Lower lobe of right lung (tissue), 2 donors: ENCODE measurements at places on chromosomes 6 and 20.

GRCh38 chr6:142871910-142872331 is 73.1 kb downstream of the HIVEP2 start:
- no peaks in the 10 kb centered on the region for H3K27me3 ChIP-seq
- DNase-seq: no peak
- H3K27ac ChIP-seq: peak overlapping the region; percentile 51
- peaks cover 44% of the 10 kb centered on the region for H3K4me1 ChIP-seq
- H3K36me3 ChIP-seq: no peaks in the 10 kb centered on the region

DNA sequence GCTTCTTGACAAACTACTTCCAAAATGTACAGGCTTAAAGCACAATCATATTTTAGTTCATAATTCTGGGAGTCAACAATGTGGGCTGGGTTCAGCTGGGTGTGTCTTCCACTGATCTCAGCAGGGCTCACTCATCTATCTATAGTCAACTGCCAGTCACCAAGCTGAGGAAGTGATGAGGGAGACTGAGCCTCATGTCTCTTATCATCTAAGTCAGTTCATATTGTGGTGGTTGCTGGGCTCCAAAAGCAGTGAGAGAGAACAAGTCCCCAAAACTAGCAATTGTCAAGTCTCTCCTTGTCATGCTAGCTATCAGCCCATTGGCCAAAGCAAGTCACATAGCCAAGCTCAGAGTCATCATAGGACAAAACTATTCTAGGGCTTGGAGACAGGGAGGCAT is 465.9 kb upstream of the ARID1B start:
- H3K36me3 ChIP-seq: no peaks in the 10 kb centered on the region
- no peak for DNase-seq
- H3K4me3 ChIP-seq: no peak overlapping the region
- H3K27ac ChIP-seq: no peak overlapping the region
- H3K4me1 ChIP-seq: no peaks in the 10 kb centered on the region

GRCh38 chr6:37556881-37557644 is 57.4 kb upstream of the CCDC167 start:
- no peak overlapping the region for H3K27ac ChIP-seq
- no peaks in the 10 kb centered on the region for H3K4me1 ChIP-seq
- no peak for DNase-seq
- peaks cover 15% of the 10 kb centered on the region for H3K27me3 ChIP-seq
- no peak overlapping the region for H3K4me3 ChIP-seq

DNA sequence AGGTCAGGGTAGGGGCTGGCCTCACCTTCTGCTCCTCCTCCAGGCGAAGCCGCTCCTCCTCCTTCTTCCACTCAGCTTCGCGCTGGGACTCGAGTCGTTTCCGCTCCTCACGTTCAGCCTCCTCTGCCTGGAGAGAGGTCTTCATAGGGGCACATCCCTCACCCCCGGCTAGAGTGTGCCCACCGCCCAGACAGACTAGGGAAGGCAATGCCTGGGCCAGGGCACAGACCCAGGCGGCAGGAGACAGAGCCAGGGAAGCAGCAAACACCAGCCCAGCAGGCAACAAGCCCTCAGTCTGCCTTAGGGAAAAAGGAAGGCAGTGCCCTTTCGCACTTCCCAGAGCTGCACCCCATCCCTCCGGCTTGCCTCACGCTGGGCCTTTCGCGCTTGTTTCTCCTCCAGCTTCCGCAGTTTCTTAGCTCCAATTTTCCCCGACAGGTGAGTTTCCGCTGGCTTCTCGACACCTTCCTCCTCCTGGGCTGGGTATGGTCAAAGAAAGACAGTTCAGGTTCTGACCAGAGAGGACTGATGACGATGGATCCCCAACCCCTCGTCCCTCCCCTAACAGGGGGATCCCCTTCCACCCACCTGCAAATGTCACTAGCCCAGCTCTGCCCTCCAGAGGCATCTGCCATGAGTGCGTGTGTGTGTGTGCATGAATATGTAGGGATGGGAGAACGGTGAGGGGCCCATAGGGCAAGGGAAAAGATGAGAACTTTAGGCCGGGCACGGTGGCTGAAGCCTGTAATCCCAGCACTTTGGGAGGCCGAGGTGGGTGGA is 4.3 kb downstream of the DDRGK1 start:
- no peaks in the 10 kb centered on the region for H3K27me3 ChIP-seq
- peaks cover 65% of the 10 kb centered on the region for H3K36me3 ChIP-seq
- H3K4me3 ChIP-seq: no peak overlapping the region
- DNase-seq: no peak

GRCh38 chr6:157911278-157911677 is 70.4 kb upstream of the SYNJ2 start:
- H3K4me1 ChIP-seq: no peaks in the 10 kb centered on the region
- H3K4me3 ChIP-seq: no peak overlapping the region
- H3K36me3 ChIP-seq: peaks cover 35% of the 10 kb centered on the region
- no peak overlapping the region for H3K27ac ChIP-seq
- no peaks in the 10 kb centered on the region for H3K27me3 ChIP-seq
- DNase-seq: no peak
